Ascending aorta (tissue), 2 donors: ENCODE measurements at places on chromosomes 2 and 18.

GRCh38 chr2:23402205-23402740 lies 17.3 kb downstream of the KLHL29 start:
- DNase-seq = no peak

DNA sequence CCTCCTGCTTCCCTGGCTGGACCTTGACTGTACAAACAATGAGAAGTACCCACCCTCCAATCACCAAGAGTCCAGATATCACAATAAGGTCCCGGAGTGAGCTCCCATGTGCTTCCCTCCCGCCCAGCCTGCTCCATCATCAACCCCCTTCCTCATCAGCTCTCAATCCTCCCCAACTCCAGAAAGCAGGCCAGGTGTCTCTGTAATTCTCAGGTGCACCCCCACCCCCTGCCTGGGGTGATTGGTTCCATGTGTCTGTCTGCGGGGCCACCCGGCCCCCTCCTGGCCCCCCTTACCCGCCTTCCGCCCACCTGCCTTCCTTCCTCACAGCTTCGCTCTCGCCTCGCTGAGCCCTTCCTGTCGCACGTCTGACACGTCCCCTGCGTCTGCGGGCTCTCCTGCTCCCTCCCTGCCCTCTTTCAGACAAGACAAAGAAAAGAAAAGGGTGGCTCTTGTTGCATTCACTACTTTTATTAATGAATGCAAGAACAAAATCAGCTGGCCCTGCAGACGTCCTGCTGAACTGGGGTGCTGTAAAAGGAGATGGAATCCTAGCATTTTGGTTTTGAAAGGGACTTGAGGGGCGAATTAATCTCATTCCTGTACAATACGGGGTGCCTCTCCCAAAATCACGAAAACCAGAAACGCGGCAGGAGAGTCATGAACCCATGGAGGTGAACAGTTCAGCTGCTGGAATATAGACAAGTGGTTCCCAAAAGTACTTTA lies 26.5 kb upstream of the IGFBP2 start:
- DNase-seq = no peak

DNA sequence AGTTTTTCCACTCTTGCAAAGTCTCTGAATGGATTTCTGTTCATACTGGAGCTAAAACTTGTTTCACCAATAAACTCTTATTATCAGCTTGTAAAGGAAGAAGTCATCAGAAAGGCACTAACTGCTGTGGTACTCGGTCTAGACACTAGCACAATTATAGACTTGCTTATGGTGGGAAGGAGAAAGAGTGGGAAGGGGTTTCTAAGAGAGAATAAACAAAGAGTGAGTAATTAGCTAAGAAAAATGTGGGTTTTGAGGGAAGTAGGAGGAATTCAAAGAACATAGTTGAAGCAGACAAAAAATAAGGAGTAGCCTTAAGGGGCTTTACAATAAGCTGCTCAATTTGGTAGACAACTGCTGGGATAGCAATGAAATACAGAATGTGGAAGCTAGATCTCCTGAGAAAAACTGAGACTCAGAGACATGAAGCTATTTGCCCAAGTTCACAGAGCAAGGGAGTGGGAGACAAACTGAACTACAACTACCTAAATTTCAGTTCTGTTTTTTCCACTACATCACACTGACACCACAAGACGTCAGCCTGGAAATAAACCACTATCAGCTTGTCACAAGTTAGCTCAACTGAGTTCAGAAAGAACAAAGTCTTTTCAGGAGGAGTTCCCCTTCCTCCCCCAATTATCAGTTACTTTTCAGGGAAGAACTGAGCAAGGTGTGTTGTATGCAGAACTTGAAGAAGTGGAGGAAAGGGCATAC lies 59.7 kb downstream of the MAP4K3 start:
- DNase-seq = no peak

- no peak for DNase-seq
Observed at GRCh38 chr2:188383158-188383557, 91.5 kb downstream of the GULP1 start.

DNA sequence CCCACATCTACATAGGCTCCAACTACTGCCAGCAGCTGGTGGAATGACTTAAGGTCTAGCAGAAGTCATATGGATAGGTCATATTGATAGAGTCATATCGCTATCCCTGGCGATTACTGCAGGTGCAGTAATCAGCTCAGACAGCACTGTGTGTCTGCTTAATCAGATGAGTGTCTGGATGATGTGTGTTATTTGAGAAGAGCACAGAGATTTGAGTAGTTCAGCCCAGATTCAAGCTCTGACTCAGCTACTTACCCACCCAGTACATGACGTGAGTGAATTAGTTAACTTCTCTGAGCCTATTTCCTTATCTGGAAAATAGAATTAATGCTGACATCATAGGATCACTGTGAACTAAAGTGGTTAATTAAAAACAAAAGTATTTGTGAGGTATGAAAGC lies 78.9 kb downstream of the EHD3 start:
- no peak for DNase-seq

DNA sequence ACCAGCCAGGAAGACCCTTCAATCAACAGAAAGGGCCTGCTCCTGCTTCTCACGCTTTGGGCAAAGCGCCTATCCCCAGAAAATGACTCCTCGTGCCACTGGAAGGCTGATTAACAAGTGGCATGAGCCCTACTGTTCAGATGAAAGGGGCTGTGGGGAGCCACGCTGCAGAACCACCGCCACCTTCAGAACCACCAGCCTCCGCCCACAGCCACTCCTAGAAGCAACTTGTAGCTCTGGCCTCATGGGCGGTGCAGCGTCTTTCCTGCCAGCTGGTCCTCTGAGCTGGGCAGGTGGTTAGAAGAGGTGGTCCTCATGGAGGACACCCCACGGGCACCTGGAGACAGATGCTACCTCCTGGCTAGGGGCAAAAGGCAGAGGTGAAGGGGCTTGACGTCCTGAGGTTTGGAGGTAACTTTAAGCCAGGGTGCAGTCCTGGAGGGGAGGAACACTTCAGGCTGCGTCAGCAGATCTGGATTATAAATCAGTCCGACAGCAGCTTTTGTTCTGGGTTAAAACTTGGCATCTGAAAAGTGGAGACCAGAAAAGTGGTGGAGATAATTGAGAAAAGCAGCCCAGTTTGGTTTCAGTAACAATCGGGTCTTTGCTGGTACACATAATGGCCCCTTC lies 861 bp upstream of the SEMA4C start:
- DNase-seq = no peak

- DNase-seq = no peak
Observed at GRCh38 chr2:38163006-38163405, 87.1 kb upstream of the CYP1B1 start.

DNA sequence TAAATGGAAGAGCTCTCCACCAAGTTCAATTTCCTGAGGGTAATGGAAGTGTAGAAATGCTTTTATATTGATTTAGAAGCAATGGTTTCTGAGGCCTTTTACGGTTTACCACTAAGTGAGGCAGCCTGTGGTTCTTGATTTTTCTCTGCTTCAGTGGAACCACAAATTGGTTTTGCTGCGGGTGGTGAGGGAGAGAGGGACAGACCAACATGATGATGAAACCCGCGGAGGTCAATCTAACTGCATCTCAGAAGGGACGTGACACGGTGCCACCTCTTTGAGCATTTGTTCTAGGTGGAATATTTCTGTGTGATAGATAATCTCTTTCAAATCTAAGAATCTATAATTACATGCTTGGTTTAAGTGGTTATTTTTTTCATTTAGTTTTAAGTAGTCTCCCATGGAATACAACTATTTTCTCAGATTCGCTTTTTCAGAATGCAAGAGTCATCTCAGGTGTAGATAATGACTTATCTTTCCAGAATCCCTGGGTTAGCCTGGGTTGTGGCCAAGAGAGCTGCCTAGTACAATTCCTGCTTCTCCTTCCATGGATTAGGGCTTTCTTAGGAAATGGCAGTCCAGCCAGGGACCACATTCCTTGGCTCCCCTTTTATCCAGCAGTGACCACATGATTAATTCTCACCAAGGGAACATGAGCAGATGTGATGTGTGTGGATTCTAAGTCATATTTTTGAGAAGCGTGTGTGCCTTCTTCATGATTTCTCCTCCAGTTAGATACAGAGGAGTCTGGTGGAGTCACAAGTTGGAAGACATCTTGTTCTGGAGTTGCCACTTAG lies 52.5 kb downstream of the KCNE4 start:
- DNase-seq = no peak

DNA sequence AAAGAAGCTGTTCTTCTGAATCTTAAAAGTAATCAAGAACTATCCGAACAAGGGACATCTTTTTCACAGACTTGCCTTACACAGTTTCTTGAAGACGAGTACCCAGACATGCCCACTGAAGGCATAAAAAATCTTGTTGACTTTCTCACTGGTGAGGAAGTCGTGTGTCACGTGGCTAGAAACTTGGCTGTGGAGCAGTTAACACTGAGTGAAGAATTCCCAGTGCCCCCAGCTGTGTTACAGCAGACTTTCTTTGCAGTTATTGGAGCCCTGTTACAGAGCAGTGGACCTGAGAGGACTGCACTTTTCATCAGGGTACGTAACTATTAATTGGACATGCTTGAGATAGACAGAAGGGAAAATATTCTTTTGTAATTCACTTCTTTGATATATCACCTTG lies 2.4 kb downstream of the MRPL44 start:
- DNase-seq = no peak

- DNase-seq = peak; percentile 78
Observed at GRCh38 chr2:27765621-27766286, 5.8 kb upstream of the MRPL33 start.

GRCh38 chr2:52473526-52473925 lies 1294.1 kb upstream of the CHAC2 start:
- DNase-seq = no peak

DNA sequence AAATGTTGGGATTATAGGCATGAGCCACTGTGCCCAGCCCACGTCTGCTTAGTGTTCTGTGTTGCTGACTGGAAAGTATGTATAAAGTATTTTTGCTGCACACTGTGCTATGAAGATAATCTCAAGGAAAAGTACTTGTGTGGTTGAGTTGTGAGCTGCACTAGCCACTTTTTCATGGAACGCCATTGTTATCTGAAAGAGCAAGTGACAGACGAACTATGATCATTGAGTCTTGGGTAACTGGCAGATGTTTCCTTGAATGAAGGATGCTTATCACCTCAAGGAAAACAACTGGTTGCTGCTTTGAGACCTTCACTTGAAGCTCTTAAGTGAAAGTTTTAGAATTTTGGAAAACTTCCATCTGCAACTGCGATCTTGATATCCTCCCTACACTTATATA lies 82.2 kb upstream of the KCTD1 start:
- no peak for DNase-seq

DNA sequence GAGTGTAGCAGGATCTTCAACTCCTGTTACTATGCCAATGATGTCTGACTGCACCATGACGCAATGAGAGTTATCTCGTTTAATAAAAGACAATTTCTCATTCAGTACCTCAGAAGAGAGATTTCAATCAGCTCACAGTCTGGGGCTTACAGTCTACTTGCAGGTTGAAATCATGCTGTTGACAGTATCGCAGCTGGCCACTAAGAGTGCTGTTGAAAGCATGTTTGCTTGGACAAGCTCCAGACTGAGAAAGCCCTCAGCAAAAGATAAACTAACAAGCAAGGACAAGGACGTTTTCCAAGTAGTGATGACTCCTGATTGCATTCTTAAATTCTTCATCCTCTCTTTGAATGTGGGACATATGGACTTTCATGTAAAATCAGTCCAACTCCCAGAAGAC lies 145.2 kb upstream of the SYT4 start:
- no peak for DNase-seq

- no peak for DNase-seq
Observed at GRCh38 chr2:43898134-43898837, 59.5 kb downstream of the ABCG8 start.

- no peak for DNase-seq
Observed at GRCh38 chr2:31255911-31256571, 22.1 kb downstream of the EHD3 start.

DNA sequence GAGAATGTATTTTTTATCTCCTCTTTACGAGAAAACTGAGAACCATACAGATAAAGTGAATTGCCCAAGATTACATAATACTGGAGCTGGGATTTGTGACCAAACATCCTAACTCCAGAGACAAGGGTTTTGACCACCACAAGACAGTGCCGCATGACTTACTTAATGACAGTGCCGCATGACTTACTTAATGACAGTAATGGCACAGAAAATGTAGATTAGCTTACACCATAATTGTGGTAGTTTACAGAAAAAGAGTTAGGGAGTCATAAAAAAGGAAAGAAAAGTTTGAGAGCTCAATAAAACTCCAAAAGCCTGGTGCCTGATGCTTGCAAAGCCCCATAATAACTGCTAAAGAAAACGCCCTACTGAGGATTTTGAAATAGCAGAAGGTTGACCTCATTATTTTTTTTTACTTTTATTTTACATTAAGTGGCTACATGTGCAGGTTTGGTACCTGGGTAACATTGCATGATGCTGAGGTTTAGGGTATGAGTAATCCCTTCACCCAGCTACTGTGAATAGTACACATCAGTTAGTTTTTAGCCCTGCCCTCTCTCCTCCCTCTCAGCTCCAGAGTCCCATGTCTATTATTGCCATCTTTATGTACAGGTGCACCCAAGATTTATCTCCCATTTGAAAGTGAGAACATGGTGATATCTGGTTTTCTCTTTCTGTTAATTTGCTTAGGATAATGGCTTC lies 310.0 kb upstream of the UBE2E3 start:
- DNase-seq = no peak

DNA sequence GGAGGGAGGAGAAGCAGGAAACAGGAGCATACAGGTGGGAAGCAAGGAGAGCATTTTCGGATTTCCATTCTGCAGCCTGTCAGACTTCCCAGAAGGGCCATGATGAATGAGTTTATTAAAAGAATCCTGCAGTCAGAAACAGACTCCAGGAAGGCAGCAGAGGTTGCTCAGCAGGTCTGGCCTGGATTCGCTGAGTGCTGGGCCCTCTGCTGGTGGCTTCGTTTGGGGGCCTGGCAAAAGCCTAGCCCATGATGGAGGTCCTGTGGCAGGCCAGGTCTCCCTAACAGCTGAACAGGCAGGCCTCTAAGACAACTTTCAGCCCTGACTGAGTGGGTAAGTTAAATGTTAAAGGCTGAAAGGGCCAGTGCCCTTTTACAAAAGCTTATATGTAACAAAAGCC lies 108.2 kb upstream of the CAPN13 start:
- no peak for DNase-seq

GRCh38 chr2:26246818-26247217 lies 2.1 kb downstream of the HADHB start:
- DNase-seq = no peak

GRCh38 chr18:48488388-48488850 lies 50.4 kb upstream of the CTIF start:
- peak; percentile 91 for DNase-seq

DNA sequence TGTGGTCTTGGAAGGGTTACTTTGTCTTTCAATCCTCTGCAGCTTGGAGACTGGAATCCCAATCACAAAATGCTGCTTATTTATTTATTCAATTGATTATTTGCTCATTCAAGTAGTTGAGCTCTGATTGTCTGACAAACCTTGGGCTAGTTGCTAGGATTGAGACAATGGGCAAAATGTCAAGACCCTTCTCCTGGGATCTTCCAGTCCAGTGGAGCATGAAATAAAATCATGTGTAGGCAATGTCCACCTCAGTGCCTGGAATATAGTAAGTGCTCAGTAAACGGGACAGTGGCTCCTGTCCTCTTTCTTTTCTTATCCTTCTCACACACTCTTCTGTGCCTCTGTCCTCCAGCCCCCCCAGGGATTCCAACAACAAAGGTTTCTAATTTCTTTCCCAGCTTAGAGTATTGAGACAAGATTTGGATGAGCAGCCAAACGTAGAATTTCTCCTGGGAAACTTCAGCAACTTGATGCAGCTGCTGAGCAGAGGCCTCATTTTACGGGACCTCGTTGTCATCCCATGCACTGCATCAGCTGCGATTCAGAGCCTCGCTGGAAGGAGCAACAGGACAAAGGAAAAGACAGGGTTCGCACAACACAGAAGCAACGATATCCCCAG lies 545.0 kb downstream of the SOX11 start:
- DNase-seq = no peak

- DNase-seq = no peak
Observed at GRCh38 chr2:227124811-227125210, 39.2 kb downstream of the COL4A4 start.

- DNase-seq = no peak
Observed at GRCh38 chr2:9660154-9660553, 29.4 kb upstream of the YWHAQ start.
